Stimulated activated CD4-positive, alpha-beta T cell treated with anti-CD3 and anti-CD28 coated beads, TNF-alpha, amount 100 ng/mL, for 24 hours (primary cell): ENCODE measurements at places on chromosomes 13 and 19.

- DNase-seq: no peak
These were observed 12.6 kb downstream of the DNASE2 start for GRCh38 chr19:12868540-12869112.

- DNase-seq: no peak
These were observed 769.6 kb downstream of the UQCRFS1 start for GRCh38 chr19:28443361-28443760.

DNA sequence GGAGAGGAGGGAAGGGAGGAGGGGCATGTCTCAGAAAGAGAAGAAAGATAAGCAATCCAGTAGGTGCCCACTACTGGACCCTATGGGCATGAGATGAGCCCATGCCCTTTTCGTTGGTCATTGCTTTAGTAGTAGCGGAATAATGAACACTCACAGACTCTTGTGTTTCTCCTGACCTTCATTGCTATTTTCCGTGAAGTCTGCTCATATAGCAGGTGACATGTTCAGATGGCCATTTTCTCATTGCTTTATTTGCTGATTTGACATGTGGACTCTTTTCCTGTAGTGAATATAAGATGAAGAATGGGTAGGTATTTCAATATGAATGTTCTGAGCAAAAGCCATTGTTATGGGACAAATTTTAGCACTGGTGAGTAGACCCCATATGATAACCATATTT is 16.4 kb downstream of the WDFY2 start:
- no peak for DNase-seq

DNA sequence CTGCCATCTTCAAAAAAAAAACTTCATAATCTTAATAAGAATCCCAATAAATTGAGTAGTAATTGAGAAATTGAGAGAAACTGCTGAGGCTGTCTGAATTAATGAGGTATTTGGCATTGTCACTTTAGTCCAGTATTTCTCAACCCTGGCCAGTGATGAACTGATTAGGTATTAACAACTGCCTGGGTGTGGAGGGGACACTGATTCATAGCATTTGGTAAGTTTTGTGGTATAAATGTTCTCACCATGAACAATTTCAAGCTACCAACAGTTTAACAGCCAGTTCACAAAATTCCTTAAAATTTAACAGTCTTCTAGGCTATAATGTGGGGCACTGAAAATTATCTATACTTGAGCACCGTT is 18.3 kb downstream of the GPC6 start:
- DNase-seq: no peak

DNA sequence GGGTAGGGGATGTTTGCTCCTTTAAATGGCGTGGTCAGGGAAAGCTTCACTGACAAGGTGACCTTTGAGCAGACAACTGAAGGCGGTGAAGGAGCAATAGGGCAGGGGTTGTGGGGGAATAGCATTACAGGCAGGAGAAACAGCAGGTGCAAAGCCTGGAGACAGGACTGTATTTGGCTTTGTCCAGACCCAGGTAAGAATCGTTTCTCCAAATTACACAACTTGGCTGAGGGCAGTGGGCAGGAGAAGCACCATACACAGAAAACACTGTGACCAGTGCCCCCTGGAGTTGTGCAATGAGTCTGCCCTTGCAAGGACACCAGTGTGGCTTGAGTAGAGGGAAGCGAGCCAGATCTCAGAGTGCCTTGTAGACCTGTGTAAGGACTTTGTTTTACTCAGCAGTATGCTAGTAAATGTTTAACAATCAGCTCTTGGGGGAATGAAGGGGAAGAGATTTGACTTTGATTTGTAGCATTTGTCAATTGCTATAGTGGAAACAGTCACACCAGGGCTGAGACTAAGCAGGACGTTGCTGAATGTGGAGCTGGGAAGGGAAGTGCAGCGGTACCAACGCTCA is 360.0 kb downstream of the DCT start:
- DNase-seq: no peak
